ENCODE measurements at places on chromosomes 6 and 20.

- no peak for DNase-seq
Measured at GRCh38 chr20:8254911-8255582, 123.0 kb downstream of the PLCB1 start.

DNA sequence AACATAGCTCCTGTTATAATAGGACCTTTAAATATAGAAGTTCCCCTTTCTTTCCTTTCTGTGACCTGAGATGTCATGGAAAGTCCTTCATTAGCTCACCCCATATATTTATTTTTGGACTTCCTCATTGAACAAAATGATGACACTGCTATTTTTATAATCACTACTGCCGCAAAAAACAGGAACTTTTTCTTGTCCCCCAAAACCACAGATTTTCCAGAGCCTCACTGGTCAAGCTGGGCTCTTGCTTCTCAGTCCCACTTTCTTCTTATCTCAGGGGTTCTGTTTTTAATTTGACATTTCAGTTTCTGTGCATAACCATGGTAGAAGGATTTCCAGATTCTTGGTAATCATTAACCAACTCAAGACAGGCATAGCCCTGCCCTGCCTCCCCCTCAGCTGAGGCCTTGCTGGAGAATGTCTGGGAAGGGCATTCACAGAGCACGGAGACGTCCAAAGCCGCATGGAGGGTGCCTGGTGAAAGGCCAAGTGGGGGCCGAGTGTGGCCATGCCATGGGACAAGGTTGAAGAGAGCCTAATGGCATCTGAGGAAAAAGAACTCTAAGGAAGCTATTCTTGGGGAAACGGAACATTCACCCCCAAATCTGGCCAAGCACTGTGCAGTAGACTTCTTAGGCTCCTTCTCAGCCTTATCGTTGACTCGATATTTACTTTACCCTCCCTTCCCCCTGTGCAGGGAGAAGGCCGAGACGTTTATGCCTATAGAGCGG lies 73.7 kb downstream of the EDN1 start:
- DNase-seq = no peak

GRCh38 chr6:9233686-9234085 lies 798.3 kb upstream of the SLC35B3 start:
- DNase-seq = no peak

- DNase-seq = no peak
Measured at GRCh38 chr6:138036111-138036510, 71.1 kb downstream of the PERP start.

DNA sequence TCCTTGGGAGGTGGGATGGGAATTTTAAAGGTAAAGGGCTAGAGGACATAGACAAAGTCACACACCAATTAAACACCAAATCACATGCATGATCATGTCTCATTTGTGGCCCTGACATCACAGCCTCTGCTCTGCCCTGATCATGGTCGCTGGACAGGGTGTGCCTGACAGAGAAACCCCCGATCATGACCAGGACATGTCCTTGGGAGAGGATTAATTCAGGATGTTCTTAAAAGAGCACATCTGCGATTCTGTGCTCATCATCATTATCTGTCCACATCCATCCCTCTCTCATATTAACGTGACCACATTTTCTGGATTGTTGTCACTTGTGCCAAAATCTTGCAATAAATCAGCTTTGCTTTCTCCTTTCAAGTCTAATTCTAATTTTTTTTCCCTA lies 7.7 kb upstream of the PBOV1 start:
- DNase-seq = no peak

- DNase-seq = no peak
Measured at GRCh38 chr6:34239500-34239825, 2.8 kb downstream of the HMGA1 start.

DNA sequence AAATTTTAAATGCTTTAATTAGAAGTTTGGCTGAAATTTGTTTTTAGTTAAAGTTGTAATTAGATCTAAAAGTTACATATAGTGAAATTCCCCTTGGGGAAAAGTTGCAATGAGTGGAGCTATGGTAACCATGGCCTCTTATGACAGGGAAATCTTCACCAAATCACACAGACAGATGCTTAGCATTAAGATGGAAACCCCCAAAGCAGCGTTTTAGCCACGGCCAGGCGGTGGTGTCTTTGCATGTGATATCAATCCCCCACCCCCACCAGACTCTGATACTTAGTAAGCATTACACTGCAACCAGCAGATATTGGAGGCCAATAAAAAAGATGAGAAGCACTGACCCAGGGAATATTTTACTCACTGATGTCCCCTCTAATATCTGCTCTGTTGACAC lies 75.7 kb downstream of the REPS1 start:
- no peak for DNase-seq

DNA sequence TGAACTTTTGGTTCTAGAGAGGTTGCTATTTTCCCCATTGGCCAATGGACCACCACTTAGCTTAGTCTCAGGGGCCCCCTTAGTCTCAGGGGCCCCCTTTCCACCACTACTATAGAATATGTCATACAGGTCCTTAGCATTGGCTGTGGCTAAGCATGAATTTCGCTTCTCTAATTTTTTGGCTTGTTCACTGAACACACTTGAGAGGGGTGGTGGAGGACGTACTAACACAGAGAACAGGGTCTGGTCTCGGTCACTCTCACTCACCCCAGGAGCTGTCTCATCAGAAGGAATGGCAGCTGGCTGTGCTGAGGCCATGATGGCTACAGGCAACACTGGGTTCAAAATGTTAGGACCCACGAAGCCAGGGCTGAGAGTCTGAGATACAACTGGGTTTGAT lies 30.3 kb downstream of the ZNF318 start:
- no peak for DNase-seq

- DNase-seq = no peak
Measured at GRCh38 chr6:134863763-134864510, 86.0 kb downstream of the ALDH8A1 start.

DNA sequence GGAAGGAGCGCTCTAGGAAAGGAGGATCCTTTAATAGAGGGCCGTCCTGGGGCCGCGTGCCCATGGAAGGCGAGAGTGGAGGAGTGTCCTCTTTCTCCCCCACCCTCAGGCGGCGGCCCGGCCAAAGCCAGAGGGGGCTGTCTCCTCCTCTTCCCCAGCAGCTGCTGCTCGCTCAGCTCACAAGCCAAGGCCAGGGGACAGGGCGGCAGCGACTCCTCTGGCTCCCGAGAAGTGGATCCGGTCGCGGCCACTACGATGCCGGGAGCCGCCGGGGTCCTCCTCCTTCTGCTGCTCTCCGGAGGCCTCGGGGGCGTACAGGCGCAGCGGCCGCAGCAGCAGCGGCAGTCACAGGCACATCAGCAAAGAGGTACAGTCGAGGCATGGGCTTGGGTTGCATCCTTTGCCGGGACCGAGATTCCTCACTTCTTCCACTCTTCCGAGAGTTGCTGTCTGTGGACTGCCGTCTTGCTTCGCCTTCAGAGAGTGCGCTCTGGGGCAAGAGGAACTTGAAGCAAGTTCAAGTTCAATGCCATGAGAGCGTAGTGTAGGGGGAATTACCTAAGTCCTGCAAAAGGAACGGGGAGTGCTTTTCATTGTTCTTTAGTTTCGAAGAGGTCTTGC lies at the start of gene LAMA2:
Gene LAMA2 (plus strand): TSS at position 148 of the 621 bp plus-strand sequence. CDS start 108 bp downstream, at position 256.
- DNase-seq = no peak

- DNase-seq = no peak
Measured at GRCh38 chr20:31943052-31943471, 8.8 kb downstream of the PDRG1 start.

DNA sequence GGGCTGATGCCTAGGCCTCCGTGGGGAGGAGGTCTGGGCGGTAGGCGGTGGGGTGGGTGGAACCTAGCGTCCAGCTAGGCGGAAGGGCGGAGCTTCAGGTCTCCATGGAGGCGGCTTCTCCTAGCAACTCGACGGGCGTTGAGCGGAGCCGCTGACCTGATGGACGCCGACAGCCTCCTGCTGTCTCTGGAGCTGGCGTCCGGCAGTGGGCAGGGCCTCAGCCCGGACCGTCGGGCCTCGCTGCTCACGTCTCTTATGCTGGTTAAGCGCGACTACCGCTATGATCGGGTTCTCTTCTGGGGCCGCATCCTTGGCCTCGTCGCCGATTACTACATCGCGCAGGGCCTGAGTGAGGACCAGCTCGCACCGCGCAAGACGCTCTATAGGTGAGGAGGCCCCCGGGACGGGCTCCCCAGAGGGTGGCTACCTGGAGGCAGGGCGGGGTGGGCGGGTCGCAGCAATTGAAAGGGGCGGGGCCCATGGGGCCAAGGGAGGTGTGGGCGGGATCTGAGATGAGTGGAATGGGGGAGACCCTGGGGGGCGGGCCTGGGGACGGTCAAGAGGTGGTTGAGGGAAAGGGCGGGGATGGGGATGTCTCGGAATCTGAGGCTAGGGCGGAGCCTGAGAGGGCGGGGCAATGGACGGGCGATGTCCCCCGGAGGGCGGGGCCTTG lies at the start of gene RSPH9:
Gene RSPH9 (plus strand): TSS at position 97 of the 673 bp plus-strand sequence. CDS start 63 bp downstream, at position 160.
- DNase-seq = peak; percentile 72

DNA sequence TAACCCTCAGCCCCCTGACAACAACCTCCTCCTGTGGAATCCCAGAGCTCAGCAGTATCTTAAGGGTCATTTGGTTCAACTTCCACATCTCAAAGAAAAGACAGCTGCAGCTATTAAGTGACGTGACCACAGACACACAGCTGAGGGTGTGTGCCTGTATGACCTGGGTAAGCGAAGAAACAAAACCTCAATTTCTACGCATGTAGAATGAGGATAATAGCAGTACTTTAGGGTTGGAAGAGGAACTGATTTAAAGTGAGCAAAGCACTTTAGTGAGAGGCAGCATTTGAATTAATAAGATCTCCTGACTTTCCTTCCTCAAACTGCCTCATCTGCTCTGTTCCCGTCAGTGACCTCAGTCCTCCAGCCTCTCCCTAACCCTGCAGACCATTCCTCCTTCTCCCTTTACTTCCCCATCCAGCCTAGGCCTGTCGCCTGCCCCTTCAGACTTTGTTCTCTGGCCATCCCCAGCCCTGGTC lies 6.8 kb upstream of the ARMC2 start:
- DNase-seq = peak; percentile 54

DNA sequence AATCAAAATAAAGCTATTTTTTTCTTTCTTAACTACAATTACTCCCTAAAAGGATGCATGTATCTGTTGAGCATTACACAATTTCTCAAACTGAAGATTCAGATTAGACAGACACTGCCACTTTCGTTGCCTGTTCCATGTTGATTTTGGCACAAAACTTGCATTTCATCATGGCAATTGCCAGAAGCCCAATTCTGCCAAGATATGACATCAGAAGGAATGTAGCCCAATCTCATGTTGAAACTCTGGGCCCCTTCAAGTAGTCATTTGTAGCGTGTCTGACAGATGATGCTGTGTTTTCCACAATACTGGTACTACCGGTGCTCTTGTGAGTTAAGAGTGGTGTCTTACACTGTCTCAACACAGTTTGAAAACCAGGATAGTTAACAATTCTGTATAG lies 705.4 kb downstream of the PTPRT start:
- DNase-seq = no peak

DNA sequence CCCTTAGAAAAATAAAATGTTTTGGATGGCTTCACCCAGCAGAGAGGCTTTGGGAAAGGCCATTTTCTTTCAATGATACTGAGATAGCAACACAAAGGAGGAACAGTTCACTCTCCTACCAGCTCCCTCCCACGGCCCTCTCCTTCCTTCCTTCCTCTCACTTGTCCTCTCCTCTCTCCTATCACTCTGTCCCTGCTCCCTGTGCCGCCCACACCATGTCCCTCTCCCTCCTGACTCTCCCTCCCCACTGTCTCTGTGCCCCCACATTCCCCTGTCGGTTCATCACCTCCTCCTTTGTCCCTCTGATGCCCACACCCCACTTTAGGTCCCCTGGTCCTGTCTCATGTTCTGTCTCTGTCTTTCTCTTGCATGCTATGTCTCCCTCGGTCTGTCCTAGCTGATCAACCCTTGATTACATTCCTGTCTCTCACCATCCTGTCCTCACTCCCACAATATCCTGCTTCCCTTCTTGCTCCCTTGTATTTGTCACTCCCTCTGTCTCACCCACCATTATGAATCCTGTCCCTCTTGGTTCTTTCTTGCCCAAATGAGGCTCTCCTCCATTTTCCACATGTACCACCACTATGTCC lies 30.1 kb downstream of the ELMO2 start:
- DNase-seq = no peak

GRCh38 chr20:61722146-61722678 lies 343.5 kb downstream of the TAF4 start:
- no peak for DNase-seq

DNA sequence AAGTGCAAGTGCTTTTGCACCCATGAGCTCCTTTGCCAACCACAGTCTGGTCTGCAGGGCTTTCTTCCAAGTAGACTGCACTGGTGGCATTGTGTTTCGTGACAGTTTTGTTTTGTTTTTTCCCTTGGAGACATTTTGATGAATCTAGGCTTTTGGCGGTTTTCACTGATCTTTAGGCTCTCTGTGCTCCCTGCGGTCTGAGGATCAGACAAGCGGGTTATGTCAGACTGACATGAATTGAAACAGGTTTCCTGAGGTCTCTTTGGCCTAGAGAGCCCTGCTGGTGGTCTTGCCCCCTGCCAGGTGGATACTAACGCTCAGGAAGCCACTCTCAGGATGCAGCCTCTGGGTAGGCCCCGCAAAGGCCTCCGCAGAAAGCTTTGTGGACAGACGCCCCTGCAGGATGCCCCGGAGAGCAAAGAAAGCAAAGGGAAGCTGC lies 555.4 kb upstream of the AGPAT4 start:
- DNase-seq = no peak

GRCh38 chr6:34459899-34460593 lies 5.8 kb upstream of the PACSIN1 start:
- peak; percentile 38 for DNase-seq

DNA sequence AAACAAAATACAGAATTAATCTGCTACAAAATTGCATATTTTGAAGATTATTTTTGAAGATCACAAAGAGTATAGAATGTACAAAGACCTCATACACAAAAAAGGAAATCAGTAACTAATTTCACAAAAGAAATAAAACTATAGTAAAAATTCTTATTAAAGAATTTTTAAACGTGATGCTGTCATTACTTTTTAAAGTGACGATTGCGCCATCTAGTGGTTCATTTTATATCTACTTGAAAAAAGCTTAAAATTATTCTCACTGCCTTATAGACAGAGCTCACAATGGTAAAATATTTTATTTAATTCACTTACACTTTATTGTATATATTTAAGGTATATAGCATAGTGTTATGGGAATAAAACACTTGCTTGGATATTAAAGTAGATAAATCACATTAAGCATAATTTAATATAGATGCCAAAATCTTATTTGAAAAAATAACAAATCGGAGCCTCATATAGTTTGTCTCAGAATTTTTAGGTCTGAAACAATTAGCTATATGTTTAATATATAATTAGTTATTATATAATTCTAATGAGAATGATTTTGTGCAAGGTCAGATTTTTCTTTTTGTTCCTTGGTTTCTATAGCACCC lies 128.8 kb downstream of the PHF3 start:
- DNase-seq = no peak

GRCh38 chr20:7231303-7231702 lies 463.8 kb downstream of the BMP2 start:
- no peak for DNase-seq

- DNase-seq = no peak
Measured at GRCh38 chr6:18036781-18037180, 49.3 kb upstream of the KIF13A start.

GRCh38 chr6:61679625-61680024 lies 606.4 kb downstream of the KHDRBS2 start:
- DNase-seq = no peak

- no peak for DNase-seq
Measured at GRCh38 chr20:34639755-34640222, 37.1 kb downstream of the PIGU start.

Measured in CD4-positive, alpha-beta T cell treated with Interleukin-15 for 1 hour (primary cell).